Kidney epithelial cell (primary cell): ENCODE measurements at places on chromosomes 7 and 10. TPM values are rescaled to one million over a fixed set of nuclear protein-coding genes. Genes with fewer than 3 reads are reported as not detected.

GRCh38 chr7:20786779-20787659, at the start of gene SP8:
Gene SP8, minus strand, starts transcription at chr7:20786886. Its CDS starts 88 bp downstream, at chr7:20786798.
- no peak for DNase-seq

CYP2E1 gene
- 3.0 and 3.1 TPM in 2 replicates for total RNA-seq

PFKP gene
- total RNA-seq, result 292 and 295 TPM in 2 replicates

- no peak for DNase-seq
These were observed 912.6 kb downstream of the GATA3 start for GRCh38 chr10:8967061-8967460.

NUTM2A gene
- total RNA-seq, result 3.3 and 4.9 TPM in 2 replicates

DNA sequence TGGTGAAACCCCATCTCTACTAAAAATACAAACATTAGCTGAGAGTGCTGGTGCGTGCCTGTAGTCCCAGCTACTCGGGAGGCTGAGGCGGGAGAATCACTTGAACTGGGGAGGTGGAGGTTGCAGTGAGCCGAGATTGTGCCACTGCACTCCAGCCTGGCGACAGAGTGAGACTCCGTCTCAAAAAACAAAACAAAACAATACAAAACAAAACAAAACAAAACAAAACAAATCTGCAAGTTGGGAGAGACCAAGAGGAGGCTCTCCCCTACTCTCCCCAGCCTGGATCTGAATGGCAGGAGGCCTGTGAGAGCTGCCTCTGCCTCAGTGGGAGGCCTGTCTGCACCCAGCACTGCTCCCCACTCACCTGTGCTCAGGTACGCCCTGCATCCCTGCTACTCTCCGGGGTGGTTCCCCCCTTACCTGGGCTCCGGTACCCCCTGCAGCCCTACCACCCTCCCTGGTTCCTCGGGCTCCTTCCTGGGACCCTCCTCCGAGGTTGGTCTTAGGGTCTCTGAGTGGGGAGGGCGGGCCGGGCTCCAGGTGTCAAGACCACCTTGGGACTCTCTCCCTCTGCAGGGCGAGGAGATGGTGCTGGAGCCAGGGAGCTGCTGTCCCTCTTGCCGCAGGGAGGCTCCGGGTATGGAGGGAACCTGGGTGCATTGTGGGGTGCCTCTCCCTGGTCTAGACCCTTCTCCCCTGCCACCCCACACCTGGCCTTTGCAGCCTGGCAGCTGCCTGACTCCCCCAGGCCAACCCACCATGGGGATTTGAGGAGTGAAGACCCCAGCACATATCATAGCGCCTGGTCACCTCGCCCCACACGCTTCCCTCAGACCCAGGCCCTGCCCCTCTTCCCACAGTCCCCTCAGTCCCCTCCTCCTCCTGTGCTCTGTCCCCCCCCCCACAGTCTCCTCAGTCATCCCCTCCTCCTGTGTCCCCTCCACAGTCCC, 9.5 kb upstream of the ZNF862 start:
- DNase-seq, result no peak

- no peak for DNase-seq
These were observed 89.2 kb upstream of the INHBA start for GRCh38 chr7:41792120-41792519.

- DNase-seq, result no peak
These were observed 168.3 kb upstream of the MBL2 start for GRCh38 chr10:52940921-52941320.

DNA sequence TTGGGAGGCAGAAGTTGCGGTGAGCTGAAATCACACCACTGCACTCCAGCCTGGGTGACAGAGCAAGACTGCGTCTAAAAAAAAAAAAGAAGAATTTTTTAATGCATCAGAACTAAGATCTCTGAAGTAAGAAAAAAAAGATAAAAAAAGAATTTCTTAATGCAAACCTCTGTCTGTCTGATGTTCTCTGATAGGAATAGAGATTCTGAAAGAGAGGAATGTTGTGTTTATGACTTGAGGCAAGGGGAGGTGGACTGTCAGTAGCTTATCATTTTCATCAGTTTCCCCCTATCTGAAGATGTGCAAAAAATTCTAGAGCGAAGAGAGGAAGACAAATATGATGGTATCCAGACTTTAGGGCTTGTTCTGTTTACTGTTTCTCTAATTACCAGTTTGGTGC, 121.5 kb downstream of the SEC23IP start:
- DNase-seq, result no peak

DNA sequence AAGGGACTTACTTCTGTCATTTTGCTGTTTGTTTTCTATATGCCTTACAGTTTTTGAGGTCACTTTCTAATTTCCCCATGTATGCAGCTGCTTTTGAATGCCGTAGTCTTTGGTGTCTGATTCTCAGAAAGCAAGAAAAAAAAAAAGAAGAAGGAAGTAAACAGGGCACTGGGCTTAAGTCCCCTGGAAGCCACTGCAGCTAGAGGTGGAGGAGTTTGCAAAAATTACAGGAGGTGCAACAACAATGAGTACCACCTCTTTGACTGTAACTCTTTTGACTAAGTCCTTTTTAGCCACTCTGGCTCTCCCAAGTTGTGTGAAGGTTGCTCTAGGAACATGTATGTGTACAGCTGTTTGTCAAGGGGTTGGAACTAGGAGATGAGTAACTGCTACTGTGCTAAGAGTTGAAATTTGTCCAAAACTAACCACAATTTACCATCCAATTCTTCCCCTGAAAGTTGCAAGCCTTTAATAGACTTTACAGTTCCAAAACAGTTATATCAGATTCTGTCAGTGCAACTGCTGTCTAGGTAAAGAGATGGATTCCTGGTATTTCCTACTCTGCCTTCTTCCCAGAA, 588.0 kb upstream of the LRRN3 start:
- DNase-seq, result no peak

- DNase-seq, result no peak
These were observed 41.4 kb downstream of the NEURL1 start for GRCh38 chr10:103534621-103535498.

CCDC201 gene
- total RNA-seq, result not detected in 2 replicates

GRCh38 chr10:71726580-71727104, 7.1 kb upstream of the C10orf105 start:
- DNase-seq, result no peak

DNA sequence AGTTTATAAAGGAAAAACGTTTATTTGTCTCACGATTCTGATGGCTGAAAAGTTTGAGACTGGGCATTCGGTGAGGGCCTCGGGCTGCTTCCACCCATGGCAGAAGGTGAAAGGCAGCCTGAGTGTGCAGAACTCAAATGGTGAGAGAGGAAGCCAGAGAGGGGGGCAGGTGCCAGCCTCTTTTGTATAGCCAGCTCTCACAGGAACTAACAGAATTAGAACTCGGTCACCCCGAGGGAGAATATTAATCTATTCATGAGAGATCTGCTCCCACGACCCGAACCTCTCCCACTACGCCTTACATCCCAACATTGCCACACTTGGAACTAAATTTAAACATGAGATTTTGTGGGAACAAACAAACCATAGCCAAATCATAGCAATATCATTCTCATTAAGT, 112.6 kb downstream of the ZPBP start:
- no peak for DNase-seq

SUN3 gene
- total RNA-seq, result not detected in 2 replicates

- DNase-seq, result no peak
These were observed 78.2 kb downstream of the NT5C2 start for GRCh38 chr10:103114876-103115275.

DNA sequence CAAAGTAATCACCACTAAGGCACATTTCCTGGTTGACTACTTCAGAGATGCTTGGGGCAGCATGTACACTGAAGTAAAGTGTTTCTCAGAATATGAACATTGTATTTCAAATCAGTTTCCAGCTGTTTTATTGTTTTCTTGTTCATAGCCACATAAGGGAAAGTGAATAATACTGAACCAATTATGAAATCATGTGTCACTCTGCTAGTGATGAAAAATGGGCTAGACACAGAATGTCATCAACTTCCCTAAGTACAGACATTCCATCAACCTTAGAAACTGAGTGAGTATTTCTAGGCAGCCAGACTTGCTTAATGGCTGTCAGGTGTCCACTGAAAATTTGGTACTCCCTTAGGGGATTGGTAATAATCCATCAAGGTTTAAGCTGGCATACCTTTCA, 603.5 kb downstream of the ARL4A start:
- no peak for DNase-seq

CARD11 gene
- 31.0 and 31.4 TPM in 2 replicates for total RNA-seq

NRG3 gene
- 10.2 and 10.7 TPM in 2 replicates for total RNA-seq
